Fibroblast of skin of right biceps (primary cell): ENCODE measurements at places on chromosomes 5 and 9.
A peak's percentile ranks its signal among the peaks of the same experiment; 100 is the strongest.

DNA sequence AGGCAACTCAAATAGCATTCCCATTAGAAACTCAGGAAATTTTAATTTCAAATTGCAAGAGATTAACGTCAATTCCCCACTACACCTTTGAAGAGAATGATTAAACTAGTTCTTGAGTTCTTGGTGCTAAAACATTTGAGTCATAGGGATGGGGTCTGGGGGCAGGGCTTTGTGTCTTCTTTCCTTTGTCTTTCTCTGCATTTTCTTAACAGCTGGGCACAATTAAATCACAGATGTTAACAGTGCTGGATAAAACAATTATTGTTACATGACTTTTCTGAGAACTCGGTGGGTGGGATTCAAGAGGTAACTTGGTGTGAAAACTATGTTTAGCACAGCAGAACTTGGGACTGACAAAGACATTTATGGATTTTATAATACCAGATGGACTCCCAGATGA, 351.9 kb upstream of the TNC start:
- DNase-seq: peak; percentile 79

DNA sequence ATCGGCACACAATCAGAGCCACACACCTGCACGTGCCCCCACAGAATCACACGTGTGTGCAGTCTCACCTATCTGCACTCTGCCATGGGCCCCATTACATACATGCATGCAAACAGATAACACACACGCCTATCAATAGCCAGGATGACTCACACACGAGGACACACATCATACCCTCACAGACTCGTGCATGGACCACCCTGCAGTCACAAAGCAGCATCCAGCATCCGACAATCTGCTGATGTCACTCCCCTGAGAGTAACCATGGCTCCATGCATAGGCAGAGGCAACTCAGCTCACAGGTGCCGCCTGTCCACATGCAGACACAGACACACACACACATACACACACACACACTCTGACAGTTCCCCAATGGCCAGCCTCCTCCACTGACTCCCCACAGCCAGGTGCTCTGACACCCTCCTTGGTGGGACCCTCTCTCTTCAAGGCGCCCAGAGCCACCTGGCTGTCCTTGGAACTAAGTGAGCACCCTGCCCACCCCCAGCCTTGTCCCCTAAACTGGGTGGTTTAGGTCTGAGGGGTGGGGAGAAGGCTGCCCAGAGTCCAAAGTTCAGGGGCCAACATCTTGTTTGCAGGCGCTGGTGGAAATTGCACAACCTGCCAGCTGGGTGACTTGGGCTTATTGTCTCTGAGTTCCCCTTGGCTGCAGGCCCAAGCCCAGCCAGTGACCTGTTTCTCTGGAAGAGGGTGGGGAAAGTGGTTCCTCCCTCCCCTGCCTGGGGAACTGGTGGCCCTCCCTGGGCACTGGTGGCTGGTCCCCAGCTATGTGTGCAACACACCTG, 34.6 kb upstream of the NEK6 start:
- DNase-seq: no peak

DNA sequence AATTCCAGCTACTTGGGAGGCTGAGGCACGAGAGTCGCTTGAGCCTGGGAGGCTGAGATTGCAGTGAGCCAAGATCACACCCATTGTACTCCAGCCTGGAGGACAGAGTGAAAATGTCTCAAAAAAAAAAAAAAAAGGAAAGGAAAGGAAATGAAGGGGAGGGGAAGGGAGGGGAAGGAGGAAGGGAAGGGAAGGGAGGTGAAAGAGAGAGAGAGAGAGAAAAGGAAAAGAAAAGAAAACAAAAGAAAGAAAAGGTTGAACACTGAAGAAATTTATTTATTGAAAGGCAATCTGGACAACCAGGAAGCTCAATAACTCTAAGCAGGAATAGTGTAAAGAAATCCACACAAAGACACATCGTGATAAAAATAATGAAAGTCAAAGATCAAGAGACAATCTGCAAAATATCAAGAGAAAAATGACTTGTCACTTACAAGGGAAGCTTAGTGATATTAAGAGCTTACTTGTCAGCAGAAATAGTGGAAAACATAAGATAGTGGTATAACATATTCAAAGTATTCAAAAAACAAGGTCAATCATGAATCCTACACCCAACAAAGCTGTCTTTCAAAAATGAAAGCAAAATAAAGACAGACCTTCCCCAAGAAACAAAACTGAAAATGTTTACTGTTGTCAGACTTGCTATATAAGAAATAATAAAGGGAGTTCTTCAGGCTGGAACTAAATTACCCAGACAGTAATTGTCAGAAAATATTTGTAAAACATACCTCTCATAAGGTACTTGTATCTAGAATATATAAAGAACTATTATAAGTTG, 10.9 kb upstream of the RIMOC1 start:
- DNase-seq: no peak

DNA sequence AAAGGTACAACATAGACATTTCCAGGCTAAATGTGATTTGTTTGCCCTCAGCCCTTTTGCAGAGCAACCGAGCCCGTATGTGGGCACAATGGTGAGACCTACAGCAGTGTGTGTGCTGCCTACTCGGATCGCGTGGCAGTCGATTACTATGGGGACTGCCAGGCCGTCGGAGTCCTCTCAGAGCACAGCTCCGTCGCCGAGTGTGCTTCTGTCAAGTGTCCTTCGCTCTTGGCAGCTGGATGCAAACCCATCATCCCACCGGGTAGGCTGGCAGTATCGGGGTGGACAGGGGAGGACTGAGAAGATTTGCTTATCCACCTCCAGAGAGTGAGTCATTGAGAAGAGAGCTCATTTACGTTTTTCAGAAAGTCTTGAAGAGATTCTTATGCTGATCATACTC, 17.8 kb upstream of the GLIPR2 start:
- no peak for DNase-seq

DNA sequence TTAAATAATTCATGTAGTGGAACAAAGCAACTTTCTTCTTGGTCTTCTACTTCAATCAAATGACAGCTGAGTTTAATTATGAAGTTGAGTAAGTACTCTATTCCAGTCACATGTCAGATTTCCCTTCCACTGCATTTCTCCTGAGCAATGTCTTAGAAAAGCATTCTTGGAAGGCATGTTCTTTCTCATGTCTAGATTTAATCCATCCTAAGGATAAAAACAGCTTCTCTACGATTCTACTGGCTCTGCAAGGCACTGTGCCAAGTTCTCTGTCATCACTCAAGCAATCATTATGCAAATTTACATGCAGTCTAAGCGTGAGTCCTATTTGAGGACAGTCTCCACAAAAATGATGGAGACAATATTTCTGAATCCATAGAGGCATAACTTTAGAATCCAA, 142.4 kb downstream of the YIPF5 start:
- DNase-seq: peak; percentile 94

DNA sequence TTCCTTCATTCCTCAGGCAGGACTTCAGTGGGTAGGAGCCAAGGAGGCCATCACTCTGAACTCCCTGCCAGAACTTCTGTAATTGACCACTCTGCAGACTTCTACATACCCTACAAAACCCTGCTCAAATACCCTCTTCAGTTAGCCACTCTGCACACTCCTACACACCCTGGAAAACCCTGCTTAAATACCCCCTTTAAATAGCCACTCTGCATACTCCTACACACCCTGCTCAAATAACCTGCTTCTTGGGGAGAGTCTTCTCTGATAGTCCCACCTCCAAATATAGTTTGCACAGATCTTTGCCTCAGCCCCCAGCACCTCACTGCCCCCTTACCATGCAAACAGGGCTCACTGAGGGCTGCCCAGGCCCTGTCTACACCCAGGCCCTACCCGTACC, 18.6 kb upstream of the CARD19 start:
- no peak for DNase-seq

GRCh38 chr9:29511680-29512079, 1938.4 kb upstream of the C9orf72 start:
- DNase-seq: no peak

GRCh38 chr9:97475059-97475458, 26.4 kb upstream of the TMOD1 start:
- peak; percentile 14 for DNase-seq

GRCh38 chr9:134294153-134295071, 31.8 kb upstream of the RXRA start:
- no peak for DNase-seq
